NK-92 treated with Interleukin-12 subunit alpha and Interleukin-12 subunit beta, amount 100 ng/mL, for 24 hours (cell line): ENCODE measurements at places on chromosomes 6 and 20.
A peak's percentile ranks its signal among the peaks of the same experiment; 100 is the strongest.

DNA sequence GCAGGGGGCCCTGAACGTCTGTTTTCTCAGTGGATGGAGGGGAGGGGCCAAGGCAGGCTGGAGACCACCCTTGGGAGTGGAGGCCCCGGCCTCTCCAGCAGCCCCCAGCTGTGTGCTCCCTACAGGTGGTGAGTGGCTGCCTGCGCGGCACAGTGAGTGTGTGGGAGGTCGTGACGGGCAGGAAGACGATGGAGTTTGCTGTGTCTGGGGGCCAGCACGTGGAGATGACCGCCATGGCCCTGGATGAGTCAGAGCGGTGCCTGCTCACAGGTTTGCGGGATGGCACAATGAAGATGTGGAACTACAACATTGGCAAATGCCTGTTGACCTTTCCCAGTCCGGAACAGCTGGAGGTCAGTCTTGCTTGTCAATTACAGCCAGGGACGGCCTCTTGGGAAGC lies 52.6 kb downstream of the EFCAB8 start:
- no peak for DNase-seq

- no peak for DNase-seq
Observed at GRCh38 chr6:163354085-163354484, 60.4 kb upstream of the QKI start.

GRCh38 chr6:35185302-35185681 lies 28.5 kb upstream of the SCUBE3 start:
- DNase-seq = no peak

GRCh38 chr6:151044465-151045441 lies 179.3 kb downstream of the MTHFD1L start:
- no peak for DNase-seq

- no peak for DNase-seq
Observed at GRCh38 chr6:27241443-27241842, 6.1 kb upstream of the PRSS16 start.

DNA sequence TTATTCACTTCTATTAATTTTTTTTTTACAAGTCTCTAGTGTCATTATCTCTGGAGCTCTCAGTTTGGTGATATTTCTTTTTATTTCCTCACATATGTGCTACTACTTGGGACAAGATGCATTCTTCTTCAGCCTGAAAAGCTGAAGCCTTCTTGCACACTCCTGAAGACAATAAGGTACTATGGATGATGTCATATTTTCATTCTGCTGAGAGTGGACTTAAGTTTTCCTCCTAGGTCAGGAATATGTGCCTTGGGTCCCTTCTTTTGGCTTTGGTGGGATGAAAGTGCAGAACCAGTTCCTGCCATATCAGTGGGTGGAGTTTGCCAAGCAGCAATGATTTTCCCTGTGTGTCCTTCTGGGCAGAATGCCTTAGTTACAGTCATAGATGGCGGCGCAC lies 188.7 kb upstream of the EYA4 start:
- no peak for DNase-seq

DNA sequence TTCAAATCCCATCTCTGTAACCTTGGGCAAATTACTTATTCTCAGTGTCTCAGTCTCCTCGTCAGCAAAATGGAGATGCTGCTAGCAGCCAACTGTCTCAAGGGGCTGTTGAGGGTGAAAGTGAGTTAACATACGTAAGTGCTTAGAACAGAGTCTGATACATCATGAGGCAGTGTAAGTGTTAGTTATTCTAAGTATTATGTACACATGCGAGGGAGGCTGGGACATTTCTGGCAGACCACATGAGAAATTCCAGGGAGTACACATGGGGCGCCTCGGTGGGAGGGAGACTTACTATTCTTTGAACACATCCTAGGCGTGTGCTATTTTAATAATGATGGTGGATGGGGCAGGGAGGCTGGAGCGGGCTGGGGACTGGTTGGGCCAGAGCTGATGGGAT lies 99.1 kb downstream of the DLGAP4 start:
- DNase-seq = no peak

- no peak for DNase-seq
Observed at GRCh38 chr6:72245565-72245964, 359.2 kb downstream of the RIMS1 start.

- DNase-seq = peak; percentile 62
Observed at GRCh38 chr20:62652041-62652893, 10.0 kb downstream of the SLCO4A1 start.

GRCh38 chr6:158680481-158680880 lies 30.6 kb downstream of the SYTL3 start:
- DNase-seq = no peak

- DNase-seq = no peak
Observed at GRCh38 chr20:8569766-8570165, 437.7 kb downstream of the PLCB1 start.

- no peak for DNase-seq
Observed at GRCh38 chr6:52635049-52635577, 35.8 kb upstream of the TMEM14A start.

- no peak for DNase-seq
Observed at GRCh38 chr20:43564993-43565757, 6.3 kb downstream of the SGK2 start.

DNA sequence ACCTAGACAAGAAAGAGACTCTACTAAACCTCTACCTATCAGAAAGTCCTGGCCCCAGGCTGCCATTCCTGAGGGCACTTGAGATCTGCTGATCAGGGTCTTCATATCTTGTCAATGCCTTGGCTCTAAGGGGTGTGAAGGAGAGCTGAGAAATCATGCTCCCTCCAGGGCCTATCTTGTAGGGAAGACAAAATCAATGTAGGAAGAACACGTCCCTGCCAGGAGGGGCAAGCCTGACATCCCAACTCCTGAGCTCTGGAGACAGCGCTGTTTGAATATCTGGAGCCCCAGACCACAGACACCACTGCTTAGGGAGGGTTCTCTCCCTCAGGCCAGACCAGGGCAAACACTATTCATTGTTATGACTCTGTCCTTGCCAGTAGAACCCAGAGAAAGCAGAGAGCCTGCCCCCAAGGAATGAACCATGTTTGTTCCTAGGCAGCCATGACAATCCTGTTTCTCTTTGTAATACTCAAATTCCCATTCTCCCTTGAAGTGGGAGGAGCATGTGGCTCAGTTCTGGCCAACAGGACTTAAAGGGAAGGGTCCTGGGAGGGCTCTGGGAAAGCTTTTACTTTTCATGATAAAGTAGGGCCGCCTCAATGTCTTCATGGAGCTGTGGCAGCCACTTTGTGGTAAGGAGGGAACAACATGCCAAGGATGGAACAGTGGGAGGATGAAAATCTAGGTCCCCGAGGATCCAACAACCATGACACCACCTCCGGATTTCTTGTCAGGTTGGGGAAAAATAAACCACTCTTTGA lies 1.8 kb upstream of the FASTKD5 start:
- no peak for DNase-seq

GRCh38 chr20:50027611-50028105 lies 44.9 kb downstream of the SNAI1 start:
- DNase-seq = no peak
